B cell (primary cell): ENCODE measurements at places on chromosomes 4 and X. TPM values are rescaled to one million over a fixed set of nuclear protein-coding genes. Genes with fewer than 3 reads are reported as not detected.

DNA sequence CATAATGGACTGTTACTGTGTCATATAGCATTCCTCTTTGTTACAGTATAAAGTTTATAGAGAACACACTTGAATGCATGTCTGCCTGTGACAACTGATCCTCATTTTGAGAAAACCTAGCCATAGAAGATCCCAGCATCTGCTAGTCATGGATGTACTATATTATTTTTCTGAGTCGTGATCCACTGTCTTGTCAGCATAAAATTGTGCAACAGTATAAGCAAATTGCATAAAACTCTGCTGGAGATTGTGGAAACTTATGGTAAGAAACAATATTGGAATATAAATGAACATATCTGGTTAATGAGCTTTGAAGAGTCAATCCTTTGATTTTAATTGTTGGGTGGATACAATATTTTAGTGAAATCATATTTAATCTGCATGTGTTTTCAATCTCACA is 3.6 kb downstream of the NEIL3 start:
- no peaks in the 10 kb centered on the region for H3K36me3 ChIP-seq
- no peak overlapping the region for H3K4me3 ChIP-seq
- DNase-seq, result no peak
- H3K27me3 ChIP-seq, result no peaks in the 10 kb centered on the region
- peaks cover 9% of the 10 kb centered on the region for H3K4me1 ChIP-seq

TMPRSS11F gene
- not detected in 2 replicates for total RNA-seq

RIPPLY1 gene
- total RNA-seq, result not detected in 2 replicates

DNA sequence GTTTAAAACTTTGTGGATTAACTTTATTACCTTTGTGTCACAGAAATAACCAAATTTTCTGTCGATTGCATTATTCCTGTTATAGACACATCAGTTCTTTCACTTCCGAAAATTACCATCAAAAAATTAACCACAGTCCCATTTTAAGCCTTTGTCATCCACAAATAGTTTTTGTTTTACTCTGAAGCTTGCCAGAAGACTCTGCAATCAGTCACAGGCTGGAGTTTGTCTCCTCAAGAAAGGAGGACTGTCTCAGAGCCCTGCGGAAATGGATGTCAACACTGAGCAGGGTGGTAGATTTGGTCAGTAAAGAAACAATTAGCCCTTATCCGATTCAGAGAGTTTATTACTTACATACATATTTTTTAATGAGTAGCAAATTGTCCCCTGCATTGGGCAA is 20.1 kb upstream of the TCEAL4 start:
- no peak for DNase-seq
- no peaks in the 10 kb centered on the region for H3K4me1 ChIP-seq
- H3K27me3 ChIP-seq, result peaks cover 2% of the 10 kb centered on the region

GRCh38 chrX:136185401-136186022 is 38.2 kb downstream of the FHL1 start:
- no peaks in the 10 kb centered on the region for H3K36me3 ChIP-seq
- no peaks in the 10 kb centered on the region for H3K4me1 ChIP-seq
- DNase-seq, result no peak
- H3K27ac ChIP-seq, result no peak overlapping the region
- H3K27me3 ChIP-seq, result no peaks in the 10 kb centered on the region

DNA sequence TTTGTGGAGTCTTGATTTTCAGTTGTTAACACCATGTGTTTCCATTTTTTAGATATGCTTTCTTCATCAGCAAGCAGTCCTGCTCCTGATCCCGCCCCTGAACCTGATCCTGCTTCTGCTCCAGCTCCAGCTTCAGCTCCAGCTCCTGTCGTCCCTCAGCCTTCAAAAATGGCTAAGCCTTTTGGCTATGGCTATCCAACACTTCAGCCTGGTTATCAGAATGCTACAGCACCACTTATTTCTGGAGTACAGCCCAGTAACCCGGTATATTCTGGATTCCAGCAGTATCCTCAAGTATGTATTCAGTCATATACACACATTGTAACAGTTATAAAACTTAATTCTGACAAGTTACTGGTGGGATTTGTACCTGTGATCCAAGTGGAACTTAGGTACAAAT is 60.9 kb downstream of the SEC24B start:
- H3K4me3 ChIP-seq, result no peak overlapping the region
- H3K4me1 ChIP-seq, result no peaks in the 10 kb centered on the region
- peaks cover 51% of the 10 kb centered on the region for H3K36me3 ChIP-seq
- no peaks in the 10 kb centered on the region for H3K27me3 ChIP-seq
- H3K27ac ChIP-seq, result no peak overlapping the region
- DNase-seq, result no peak

SORBS2 gene
- 0.25 and 0.46 TPM in 2 replicates for total RNA-seq

TRIML1 gene
- not detected in 2 replicates for total RNA-seq
